ENCODE measurements at places on chromosomes 1 and 21.
A peak's percentile ranks its signal among the peaks of the same experiment; 100 is the strongest.

GRCh38 chr1:236343246-236343870, 50.7 kb upstream of the EDARADD start:
- no peak for DNase-seq

DNA sequence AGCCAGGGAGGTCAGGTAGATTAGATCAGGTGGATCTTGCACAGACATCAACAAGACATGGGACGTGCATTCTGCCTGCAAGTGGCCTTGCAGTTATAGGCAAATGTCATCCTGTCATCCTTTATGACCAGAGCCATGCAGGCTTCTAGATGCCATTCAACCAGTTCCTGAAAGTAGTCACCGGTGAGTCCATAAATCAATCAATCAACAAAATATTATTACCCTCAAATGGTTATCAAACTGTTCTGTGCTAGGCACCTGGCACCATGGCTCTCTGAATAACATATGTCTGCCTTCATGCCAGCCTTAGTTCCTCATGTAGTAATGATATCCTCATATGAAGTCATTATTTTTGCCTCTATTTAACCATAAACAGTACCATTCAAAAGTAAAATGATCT, 146.9 kb downstream of the TOMM20 start:
- no peak for DNase-seq

- no peak for DNase-seq
Measured at GRCh38 chr1:162087574-162087973, 18.1 kb downstream of the NOS1AP start.

DNA sequence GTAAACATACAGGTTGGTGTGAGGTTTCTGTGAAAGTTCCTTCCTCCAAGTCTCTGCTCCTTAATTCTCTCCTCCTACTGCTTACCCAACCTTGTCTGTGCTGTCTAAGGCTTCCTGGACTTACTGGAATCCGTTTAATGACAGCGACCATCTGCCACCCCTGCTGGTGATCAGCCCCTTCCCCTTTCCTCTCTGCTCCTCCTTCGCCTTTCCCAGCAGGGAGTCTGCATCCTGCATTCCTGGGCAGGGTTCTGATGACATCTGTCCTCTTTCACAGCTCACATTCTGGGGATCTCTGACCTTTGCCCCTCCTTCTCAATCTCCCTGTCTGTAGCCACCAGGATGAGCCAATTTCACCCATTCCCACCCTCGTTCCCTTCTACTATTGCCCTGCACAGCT, 66.5 kb downstream of the KIRREL1 start:
- DNase-seq = no peak

- DNase-seq = no peak
Measured at GRCh38 chr1:84877592-84877991, 15.4 kb downstream of the LPAR3 start.

DNA sequence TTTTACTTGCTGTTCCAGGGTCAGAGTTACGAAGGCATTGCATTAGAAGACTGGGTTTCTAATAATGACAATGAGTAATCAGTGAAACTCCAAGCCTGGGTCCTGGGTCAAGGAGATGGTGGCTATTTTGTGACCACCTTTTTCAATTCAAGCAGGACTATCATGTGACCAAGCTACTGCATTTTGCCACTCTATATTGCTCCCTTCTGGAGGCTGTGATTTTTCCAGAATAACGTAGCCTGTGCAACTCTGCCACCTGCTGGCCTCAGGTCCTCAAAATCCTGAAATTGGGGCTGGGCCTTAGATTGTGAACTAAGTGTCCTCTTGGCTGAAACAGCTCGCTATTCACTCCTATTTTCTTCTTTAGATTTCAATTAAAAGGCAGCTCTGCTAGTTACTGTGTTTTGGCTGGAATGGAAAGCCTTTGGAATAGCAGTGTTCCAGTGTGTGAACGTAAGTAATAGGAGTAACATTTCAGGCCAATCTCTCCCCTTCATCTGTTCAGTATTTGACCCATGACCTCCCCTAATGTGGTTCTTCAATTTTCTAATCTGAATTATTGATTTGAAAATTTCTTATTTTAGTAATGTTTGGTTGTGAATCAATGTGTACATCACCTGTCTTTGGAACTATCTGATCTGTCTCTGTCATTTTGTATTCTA, 52.9 kb upstream of the CD46 start:
- peak; percentile 13 for DNase-seq

DNA sequence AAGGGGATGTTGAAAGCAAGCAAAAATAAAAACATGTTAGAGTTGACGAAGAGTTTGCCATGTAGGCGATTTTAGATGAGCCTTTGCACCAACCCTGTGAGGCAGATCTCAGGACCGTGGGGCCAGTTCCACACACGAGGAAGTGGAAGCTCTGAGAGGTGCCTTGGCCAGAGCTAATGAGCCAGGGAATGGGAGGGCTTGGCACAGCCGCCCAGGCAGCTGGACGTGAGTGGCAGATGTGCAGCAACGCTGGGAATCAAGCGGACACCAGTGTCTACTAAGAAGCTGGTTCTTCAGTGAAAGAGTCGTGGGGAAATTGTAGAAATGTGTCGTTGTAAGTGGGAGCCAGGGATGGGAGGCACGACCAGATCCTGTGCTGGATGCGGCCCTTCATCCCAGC, 58.9 kb upstream of the COL6A1 start:
- no peak for DNase-seq

GRCh38 chr1:183033205-183033604, 10.0 kb downstream of the LAMC1 start:
- peak; percentile 13 for DNase-seq

- DNase-seq = no peak
Measured at GRCh38 chr1:172003766-172004530, 162.7 kb downstream of the DNM3 start.

DNA sequence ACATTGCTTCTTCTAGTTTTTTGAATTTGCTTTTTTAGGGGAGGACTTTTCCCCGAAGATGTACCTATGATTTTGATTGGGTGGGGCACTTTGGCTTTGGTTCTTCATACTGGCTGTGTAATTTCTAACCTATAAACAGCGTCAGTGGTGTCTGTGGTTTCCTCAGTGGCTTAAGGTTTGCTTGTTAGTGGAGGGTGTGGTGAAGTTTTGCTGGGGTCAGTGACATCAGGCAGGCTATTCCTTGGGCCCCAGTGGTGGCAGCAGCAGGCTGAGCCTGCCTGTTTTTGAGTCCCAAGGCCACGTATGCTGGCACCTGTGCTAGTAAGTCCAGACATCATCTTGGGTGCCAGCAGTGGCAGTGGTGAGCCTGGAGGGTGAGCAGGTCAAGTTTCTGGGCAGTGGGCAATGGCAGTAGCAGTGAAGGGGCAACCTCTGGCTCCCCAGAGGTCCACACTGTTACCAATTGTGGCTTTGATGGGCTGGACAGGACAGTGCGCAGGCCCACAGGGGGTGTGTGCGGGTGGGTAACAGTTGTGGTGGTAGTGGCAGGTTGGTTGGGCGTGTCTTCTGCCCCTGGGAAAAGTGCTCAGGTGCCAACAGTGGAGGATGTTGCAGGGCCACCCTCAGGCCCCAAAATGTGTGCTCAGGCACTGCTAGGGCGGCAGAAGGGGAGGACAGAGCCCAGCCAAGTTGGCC, 54.9 kb upstream of the B3GALT2 start:
- DNase-seq = peak; percentile 5

- DNase-seq = no peak
Measured at GRCh38 chr1:234533034-234533891, 54.3 kb upstream of the TARBP1 start.

GRCh38 chr1:47399138-47399845, 16.8 kb upstream of the FOXE3 start:
- no peak for DNase-seq

GRCh38 chr1:211017075-211017718, 116.8 kb downstream of the KCNH1 start:
- no peak for DNase-seq

GRCh38 chr1:220879076-220879508, at the start of gene HLX:
Gene HLX, plus strand, starts transcription at chr1:220879443. Its CDS starts 415 bp downstream, at chr1:220879858.
- DNase-seq = peak; percentile 39

- peak; percentile 7 for DNase-seq
Measured at GRCh38 chr21:31235671-31236450, 108.2 kb downstream of the TIAM1 start.

- no peak for DNase-seq
Measured at GRCh38 chr1:220012259-220012658, 34.0 kb downstream of the EPRS1 start.

GRCh38 chr1:35659589-35659988, 18.3 kb upstream of the PSMB2 start:
- DNase-seq = no peak

- DNase-seq = no peak
Measured at GRCh38 chr1:8858112-8858668, 20.3 kb downstream of the ENO1 start.

DNA sequence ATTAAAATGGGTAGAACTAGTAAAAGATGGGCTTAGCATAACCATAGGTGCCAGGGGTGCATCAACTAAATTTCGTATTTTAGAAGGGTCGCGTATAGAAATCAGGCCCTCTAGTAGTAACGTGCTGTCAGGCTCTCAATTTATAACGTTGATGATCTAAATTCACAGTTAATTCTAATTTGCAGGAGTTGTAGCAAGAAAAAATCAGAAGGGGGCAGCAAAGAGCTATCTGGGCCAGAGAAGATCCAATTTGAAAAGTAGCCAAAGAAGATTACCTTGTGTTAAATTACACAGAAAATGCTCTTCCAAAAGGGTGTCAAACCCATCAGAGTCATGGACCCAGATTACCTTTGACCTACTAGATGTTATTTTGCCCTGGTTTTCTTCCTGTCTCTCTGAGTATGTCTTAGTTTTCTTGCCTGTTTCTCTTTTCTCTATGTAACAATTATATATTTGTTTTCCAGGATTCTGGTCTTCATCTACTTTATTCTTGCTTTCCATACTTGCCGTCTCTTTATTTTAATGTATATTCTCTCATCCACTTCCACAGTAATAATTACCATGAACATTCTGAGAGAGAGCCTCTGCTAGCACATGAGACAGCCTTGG, 1030.9 kb downstream of the AMY1C start:
- DNase-seq = no peak

DNA sequence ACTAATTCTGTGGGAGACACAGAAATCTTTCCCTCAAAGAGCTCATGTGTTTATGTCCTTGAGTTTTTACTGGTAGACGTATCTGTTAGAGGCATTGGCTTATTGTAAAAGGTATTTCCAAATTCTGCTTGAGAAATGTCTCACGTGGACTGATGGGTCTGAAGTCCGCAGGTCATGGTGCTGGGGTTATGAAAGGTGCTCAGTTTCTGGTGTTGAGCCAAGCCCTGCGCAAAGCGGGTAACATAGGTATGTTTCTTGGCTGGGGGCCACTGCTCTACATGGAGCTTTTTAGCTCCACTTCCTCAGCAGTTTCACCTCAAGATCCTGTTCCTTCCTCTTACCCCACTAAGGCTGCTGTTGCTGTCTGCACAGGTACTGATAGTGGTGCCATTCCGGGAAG, 10.8 kb downstream of the UTP25 start:
- DNase-seq = no peak

DNA sequence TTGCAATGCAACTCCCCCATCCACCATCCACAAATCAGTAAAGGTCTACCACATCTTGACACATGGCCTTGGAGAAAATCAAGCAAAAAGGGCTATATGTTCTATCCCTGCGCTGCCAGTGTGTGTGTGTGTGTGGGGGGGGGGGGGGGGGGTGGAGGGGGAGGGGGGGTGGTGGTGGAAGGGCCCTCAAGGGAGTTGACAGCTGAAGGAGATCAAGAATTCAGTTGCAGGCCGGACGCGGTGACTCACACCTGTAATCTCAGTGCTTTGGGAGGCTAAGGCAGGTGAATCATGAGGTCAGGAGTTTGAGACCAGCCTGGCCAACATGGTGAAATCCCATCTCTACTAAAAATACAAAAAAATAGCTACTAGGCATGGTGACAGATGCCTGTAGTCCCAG, 37.6 kb upstream of the CLIC4 start:
- DNase-seq = no peak

DNA sequence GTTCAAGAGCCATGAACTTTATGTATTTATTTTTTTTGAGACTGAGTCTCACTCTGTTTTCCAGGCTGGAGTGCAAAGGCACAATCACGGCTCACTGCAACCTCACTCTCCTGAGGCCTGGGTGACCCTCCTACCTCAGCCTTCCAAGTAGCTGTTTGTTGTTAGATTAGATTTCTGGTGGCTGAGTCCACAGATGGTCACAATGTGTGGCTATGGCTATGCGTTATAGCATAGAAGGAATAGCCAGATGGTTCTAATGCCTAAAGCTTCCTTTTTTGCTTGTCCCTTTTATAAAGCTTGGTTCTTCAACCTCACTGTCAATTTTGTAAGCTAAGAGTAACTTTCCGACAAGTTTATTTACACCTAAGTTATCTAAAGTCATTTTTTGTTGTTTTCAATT, 62.3 kb upstream of the FMN2 start:
- no peak for DNase-seq

DNA sequence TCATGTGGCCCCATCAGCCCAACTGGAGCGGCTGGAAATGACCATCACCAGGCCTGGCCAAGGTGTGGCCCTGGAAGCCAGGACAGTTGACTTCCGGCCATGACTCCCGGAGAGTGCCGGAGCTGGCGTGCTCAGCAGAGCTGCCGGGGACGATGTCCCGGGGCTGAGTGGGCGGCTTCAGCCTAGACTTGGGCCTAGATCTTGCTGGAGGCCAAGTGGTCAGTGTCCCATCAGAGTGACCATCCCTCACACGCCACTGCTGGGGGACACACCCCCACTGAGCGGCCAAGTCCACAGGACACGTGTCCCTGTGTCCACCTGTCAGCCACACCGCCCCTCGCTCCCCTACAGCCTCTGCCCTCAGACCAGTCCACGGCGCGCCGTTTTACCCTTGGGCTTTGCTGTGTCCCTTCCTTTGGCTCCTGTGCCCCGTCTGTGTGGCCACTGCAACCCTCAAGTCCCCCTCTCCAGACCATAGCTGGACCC, 4.0 kb downstream of the FAAP20 start:
- DNase-seq = no peak

DNA sequence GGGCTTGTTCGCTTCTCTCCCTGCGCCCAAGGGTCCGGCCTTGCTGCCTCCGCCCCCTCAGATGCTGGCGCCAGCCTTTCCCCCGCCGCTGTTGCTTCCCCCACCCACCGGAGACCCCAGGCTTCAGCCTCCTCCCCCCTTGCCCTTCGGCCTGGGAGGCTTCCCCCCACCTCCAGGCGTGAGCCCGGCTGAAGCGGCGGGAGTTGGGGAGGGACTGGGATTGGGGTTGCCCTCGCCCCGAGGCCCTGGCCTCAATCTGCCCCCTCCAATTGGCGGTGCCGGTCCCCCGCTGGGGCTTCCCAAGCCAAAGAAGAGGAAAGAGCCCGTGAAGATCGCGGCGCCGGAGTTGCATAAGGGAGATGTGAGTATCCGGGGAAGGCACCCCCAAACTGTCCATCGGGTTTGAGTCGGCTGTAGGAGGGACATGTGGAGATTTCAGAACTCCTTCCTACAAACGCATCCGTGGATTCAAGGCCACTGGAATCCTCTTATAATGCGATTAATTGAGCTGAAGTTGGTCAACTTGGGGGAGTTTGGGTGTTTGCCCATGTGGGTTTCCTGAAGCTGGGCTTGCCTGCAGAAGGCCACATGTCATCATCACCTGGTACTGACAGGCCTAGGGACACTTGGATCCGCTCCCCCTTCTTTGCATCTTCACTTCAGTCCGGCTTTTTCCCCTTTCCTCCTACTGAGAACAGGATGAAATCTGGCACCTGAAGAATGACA, 707 bp downstream of the PRCC start:
- DNase-seq = no peak

GRCh38 chr1:167893798-167894197, 20.1 kb downstream of the ADCY10 start:
- no peak for DNase-seq
